ENCODE measurements at places on chromosomes 2 and 18.

DNA sequence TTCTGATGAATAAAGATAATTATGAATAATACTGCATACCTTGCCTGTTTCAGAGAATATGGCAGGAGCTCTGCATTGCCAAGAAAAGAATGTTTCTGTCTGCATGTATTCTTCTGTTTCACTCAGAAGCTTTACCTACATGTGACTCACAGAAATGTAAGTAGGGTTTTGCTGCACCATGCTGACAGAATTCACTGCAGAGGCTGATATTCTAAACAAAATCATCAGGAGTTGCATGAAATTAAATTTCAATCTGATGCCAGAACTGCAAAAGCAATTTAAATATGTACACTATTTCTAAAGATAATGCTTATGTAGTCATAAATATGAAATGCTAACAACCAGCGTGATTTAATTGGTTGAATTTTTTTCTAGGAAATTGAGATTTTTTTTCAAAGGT, 332.8 kb upstream of the FSHR start:
- no peak for DNase-seq

DNA sequence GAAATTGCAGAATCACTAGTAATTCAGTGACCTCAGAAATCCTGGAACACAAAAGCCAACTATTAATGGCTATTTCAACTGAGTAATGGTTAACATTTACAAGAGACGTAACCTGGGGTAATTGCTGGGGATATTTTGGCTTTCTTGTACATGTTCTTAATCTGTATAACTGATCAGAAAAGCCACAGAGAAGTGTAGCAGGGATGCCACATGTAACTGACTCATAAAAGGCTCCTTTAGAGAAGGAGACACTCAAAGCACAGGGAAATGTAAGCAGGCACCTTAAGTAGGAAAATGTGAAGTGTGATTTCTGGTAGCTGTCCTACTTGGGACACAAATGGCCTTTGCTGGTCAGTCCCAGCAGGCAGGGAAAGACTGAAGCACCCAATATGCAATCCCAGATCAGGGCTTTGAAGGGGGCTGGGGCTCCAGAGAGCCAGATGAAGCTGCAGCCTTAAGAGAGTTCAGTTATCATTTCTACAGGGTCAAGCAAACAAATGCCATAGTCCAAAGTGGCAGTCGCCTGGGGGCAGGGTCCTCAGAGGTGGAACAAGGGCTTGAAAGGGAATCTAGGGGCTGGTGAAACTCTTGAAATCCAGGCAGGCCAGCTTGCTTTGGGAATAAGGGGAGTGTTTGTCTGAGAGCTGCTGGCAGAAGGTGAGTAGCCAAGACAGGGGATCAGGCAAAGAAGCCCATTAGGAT, 7.2 kb upstream of the SPOPL start:
- DNase-seq = no peak

DNA sequence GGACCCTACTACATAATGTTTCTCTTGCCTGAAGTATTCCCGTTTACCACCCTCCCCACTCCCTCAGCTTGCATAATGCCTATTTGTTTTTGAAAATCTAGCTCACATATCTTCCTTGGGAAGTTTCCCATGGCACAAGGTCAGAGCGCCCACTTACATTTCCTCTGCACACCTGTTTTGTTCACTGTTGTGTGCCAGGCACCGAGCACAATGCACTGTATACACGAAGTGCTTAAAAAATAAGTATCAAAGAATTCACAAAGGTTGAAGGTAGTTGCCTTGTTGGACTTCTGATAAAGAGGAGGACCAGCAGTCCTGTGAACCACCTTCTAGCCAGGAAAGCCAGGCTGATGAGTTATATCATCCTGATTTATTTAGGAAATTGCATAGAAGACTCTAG, 16.8 kb upstream of the RHOB start:
- no peak for DNase-seq

- no peak for DNase-seq
These were observed 265.6 kb upstream of the NRXN1 start for GRCh38 chr2:51297488-51297887.

DNA sequence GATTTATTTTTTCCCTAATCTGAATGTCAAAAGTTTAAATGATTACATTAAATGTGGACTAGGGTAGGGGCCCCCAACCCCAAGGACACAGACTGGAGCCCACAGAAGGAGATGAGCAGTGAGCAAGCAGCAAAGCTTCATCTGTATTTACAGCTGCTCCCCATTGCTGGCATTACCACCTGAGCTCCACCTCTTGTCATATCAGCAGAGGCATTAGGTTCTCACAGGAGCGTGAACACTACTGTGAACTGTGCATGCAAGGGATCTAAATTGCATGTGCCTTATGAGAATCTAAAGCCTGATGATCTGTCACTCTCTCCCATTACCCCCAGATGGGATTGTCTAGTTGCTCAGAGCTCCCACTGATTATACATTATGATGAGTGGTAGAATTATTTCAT, 3.8 kb downstream of the MOB1A start:
- DNase-seq = no peak

GRCh38 chr2:181779288-181780021, 99.1 kb upstream of the NEUROD1 start:
- DNase-seq = no peak

DNA sequence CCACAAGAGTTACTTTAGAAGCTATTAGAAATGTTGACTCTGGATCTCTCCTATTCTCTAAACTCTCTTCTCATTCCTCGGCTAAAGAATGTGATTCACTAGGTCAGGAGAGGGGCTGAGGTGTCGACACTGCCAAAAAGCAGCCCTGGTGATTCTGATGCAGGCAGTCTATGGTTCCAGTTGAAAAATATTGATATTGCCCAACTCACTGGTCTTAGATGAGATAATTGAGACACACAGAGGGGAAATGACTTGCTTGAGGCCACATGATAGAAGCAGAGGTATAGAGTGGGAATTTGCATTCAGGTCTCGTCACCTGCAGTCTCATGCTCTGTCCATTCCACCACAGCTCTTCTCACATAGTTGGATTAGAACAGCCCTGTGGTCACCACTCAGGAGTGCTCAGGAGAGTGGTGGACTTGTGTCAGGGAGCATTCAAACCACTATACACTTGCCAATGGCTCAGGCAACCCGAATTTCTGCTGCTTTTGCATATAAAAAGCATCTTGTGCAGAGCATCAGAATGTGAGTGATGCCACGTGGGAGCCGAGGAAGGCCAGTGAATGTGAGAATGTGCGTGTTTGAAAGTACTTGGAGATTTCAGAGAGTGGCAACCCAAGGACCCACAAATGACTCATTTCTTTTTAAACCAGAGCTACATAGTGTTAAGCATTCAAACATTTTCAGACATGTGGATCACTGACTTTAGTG, 65.1 kb upstream of the CTLA4 start:
- DNase-seq = no peak

DNA sequence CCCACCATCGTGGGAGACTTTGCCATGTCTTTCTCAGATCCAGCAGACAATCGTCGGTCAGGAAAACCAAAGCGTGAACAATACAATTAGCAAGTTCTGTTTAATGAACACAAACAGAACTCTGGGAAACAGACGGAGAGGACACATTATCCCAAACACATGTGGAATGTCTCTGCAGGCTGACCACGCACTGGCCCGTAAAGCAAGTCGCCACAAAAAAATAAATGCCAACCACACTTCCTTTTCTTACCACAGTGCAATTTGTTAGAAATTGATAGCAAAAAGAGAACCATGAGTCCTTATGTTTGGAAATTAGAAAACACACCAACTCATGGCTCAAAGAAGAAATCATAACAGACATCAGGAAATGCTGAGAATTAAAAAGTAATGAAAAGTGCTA, 210.9 kb downstream of the TWIST2 start:
- no peak for DNase-seq

DNA sequence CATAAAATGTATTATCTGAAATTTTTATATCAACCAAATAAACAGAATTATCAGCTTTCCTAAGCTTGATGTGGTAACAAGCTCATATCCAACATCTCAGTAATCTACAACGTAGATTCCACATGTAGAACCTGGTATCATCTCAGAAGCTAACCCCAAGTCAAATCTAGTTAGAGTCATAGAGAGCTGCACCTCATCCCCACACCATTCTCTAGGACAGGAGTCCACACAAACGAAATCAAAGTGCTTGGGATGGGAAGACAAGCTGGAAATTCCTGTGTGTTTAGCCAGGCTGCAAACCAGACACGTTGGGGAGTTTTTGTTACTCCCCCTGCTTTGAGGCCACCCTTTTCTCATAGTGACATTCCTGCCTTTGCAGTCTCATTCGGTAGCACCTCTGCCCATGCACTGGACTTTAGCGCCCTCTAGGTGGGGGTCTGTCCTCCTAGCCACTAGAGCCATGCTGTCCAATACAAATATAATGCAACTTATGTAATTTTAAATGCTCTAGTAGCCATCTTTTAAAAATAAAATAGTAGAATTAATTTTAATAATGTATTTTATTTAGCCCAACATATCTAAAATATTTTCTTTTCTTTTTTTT, 28.1 kb upstream of the SATB2 start:
- DNase-seq = peak; percentile 59

- DNase-seq = no peak
These were observed 73.6 kb upstream of the RTN4 start for GRCh38 chr2:55123851-55124269.

- no peak for DNase-seq
These were observed 127.0 kb downstream of the CCBE1 start for GRCh38 chr18:59570101-59570775.

- DNase-seq = peak; percentile 86
These were observed 5.0 kb upstream of the CHST10 start for GRCh38 chr2:100422320-100423055.

- DNase-seq = no peak
These were observed 93.2 kb upstream of the CAB39 start for GRCh38 chr2:230619491-230619890.

GRCh38 chr2:33550206-33550605, 48.9 kb downstream of the FAM98A start:
- DNase-seq = no peak

- no peak for DNase-seq
These were observed 1326.0 kb downstream of the LRP1B start for GRCh38 chr2:140804700-140805260.

DNA sequence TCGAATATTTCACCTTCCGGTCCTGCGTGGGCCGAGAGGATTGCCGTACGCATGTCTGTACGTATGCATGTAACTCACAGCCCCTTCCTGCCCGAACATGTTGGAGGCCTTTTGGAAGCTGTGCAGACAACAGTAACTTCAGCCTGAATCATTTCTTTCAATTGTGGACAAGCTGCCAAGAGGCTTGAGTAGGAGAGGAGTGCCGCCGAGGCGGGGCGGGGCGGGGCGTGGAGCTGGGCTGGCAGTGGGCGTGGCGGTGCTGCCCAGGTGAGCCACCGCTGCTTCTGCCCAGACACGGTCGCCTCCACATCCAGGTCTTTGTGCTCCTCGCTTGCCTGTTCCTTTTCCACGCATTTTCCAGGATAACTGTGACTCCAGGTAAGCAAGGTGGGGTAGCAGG, at the start of gene SERPINB5:
Gene SERPINB5, plus strand, starts transcription at position 291 of the 400 bp plus-strand sequence. CDS start 7,471 bp downstream, outside the sequence.
- DNase-seq = no peak

DNA sequence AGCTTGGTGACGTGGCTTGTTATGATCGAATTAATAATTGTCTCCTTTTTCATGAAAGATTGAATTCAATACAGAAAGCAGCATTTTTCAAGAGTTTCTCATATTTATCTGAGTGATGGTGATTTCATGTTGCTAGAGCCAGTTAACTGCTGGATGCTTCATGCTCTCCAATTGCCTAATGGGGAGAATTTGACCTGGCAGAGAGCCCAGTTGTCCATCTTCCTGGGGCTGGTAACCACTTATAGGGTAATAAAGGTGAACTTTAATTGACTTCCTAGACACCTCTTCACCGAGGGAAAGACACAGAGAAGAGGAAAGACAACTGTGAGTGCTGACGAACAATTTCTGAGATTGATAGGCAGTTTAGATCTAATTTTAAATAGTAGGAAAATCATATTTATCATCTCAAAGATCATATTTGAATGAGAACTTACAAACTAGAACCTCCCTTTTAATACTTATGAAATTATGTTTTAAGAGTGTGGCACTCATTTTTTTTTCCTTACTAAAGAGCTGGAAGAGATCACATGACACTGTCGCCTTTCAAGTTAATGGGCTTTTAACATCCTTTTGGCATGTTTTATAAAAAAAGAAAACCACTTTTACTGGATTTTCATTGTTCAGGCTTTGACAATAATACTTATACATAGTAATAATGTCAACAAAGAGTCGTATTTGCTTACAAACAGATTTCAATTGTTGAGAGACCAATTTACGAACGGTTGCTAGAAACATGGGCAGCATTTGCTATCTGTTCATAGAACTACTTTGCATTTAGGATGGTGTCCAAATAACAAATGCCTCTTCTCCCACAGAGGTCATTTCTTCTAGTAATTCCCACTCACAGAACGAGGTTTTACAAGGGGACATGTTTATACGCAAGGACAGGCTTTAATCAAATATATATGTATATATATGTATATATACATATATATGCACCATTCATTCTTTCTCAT, 153.3 kb downstream of the RAPGEF4 start:
- DNase-seq = no peak

DNA sequence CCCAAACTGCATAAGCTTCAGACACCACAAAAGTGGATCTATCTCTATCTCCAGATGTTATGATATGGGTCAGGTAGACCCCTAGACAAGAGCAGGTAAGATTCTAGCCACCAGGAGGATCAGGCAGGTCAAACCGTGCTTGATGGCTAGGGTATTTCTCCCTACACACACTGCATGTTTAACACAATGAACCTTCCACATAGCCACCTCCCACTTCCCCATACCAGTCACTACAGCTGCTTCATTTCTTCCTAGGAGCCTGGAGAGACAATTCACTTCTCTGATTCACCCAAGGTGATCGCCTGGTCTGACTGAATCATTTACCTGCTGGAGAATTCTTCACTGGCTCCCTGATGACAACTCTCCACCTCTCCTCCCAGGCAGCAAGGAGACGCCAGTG, 66.0 kb upstream of the MYCN start:
- DNase-seq = no peak

GRCh38 chr2:43084699-43085091, 141.7 kb downstream of the ZFP36L2 start:
- DNase-seq = no peak

- DNase-seq = peak; percentile 33
These were observed 74.1 kb downstream of the TLK1 start for GRCh38 chr2:171086352-171087290.

GRCh38 chr18:51726614-51727013, 529.1 kb upstream of the MEX3C start:
- no peak for DNase-seq

- DNase-seq = no peak
These were observed 62.5 kb downstream of the STK39 start for GRCh38 chr2:168184681-168185513.

DNA sequence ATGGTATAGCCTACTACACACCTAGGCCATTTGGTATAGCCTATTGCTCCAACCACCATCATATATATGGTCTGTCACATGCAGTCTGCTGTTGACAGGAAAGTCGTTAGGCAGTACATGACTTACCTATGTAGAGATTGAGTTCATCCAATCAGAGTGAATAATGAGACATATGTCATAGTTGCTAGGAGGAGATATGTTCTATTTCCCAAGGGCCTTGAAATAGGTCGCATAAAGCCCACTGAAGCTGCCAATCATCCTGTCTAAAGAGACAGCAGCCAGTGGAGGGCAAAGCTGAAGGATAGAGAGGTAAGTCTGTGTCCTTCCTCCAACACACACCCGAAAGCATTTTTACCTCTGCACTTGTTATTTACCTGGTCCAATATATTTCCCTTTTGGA, 263.4 kb downstream of the PTPRM start:
- DNase-seq = peak; percentile 12

GRCh38 chr2:144215701-144216675, 303.9 kb downstream of the ZEB2 start:
- DNase-seq = no peak

- DNase-seq = no peak
These were observed 7.8 kb upstream of the ZNF532 start for GRCh38 chr18:58856881-58857280.

Data from HuH-7 (cell line).